Cortex of kidney (tissue), 1 donor: ENCODE measurements at places on chromosomes 2 and 18.

GRCh38 chr2:67453310-67453709 is 56.2 kb downstream of the ETAA1 start:
- no peak for DNase-seq

GRCh38 chr18:59229701-59230443 is 9.9 kb downstream of the GRP start:
- DNase-seq: no peak

- no peak for DNase-seq
Measured at GRCh38 chr2:171522052-171522787, at the start of gene CYBRD1. TSS of gene CYBRD1 (plus strand) at chr2:171522474. CDS start at chr2:171522546, 72 bp downstream.

DNA sequence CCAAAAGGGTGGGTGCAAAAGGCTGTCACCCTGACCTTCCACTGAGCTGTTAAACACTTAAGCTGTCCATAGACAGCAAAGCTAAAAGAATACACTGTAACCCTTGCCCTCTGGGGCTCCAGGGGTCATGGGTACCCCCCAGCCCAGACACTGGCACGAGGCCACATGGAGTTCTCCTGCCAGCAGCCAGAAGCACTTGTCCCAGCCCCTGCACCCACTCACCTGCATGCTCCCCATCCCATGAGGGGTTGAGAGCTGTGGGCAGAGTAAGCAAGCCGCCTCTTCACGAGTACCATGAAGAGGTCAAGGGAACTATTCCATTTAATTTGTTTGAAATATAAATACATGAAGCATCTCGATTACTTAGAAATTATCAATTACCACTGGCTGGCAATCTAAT is 867.1 kb upstream of the ZEB2 start:
- DNase-seq: no peak

DNA sequence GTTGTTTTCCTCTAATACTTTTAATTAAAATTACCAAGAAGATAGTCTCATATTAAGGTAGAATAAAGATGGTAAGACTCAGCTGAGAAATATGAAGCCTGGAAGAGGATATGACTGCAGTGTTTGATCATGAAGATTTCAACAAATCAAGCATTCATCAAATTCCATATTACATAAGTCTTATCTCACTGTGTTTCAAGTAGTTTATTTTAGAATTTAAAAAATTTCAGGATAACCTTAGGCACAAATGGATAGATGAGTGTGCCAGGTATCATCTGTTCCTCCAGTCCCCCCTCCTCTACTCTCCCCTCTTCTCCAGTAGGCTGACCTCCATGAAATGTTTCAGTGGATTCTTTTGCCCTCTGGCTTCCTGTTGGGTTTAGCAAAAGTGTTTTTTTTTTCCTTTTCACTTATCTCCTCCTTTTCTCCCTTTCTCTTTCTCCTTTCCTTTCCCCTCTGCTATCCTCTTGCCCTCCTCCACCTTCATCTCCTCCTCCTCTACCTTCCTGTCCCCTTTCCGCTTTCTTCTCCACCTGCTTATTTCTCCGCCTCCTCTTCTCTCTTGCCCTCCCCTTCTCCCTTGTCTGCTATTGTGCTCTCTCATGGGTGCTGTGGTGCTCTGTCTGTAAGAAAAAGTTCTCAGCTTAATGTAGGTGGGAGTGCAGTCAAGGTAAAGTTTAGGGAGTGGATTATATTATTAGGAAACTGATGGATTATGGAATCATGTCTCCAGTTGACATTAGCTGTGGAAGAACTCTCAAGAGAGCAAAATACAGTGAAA is 72.8 kb downstream of the ABI2 start:
- DNase-seq: no peak

DNA sequence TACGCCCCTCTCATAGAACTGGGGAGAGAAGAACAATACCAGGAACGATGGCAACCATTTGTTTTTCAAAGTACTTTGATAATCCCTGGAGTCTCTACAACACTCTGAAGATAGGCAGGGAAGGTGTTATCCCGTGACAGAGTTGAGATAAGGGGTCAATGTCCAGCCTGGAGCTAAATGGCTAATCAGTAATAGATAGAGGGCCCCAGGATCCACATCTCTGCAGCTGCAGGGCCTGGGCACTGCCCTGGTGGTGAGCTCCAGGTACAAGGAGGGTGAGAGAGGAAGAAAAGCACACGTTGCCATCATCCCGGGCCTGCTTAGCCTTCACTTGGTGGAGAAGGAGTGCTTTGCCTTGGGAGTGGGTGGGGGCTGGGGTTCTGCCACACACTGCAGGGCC is 260.6 kb downstream of the PRKCE start:
- no peak for DNase-seq

- DNase-seq: no peak
Measured at GRCh38 chr2:128803222-128803621, 484.6 kb upstream of the HS6ST1 start.

DNA sequence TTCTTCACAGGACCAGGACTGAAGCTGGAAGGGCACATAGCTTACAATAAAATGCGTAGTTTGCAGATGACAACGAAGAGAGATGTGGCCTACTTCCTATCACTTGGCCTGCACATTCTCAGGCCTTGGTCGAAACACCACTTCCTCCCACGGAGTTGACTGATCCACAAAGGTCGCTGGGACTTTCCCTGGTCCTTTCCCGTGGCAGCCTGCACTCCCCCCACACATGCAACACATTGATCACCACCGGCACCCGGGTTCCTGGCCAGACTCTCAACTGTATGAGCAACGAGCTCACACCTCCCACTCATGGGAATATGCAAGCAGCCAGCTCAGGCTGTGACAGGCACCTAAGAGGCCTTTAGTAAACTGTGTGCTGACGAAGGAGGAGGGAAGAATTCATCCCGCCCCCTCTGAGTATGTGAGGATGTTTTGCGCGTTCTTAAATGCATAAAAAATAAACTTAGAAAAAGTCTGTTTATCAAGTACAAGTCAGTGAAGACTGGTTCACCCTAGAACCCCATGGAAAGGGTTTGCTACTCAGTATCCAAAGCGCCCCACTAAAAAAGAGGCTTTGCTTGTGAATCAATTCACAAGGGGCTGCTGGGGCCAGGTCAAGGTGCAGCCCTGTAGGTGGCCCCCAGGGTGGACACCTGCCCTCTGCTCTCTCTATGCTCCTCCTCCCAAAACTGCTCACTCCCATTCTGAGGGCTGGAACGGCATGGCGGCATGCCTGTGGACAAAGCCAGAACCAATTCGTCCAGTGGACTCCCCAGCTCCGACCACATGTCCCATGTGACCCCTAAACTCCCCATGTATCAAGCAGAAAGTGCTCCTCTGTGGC is 154.3 kb downstream of the EIPR1 start:
- no peak for DNase-seq

DNA sequence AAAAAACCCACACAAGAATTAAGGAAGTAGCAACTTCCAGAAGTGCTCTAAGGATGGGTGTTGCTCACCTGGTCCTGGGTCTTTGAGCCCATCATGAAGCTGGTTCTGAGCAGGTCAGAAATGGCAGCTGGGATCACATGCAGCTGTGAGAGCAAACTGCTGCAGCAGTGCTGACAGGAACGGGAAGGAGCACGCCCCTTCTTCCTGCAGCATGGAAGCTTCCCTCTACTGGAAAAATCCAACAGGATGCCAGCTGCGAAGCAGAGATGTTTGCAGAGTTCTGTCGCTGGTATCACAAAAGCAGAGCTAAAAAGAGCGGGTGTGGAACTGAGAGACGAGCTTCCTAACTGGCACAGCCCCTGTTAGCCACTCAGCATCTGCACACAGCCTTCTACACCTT is 33.7 kb downstream of the EIF4E2 start:
- no peak for DNase-seq

GRCh38 chr2:55223958-55224760 is 7.9 kb downstream of the CLHC1 start:
- no peak for DNase-seq

DNA sequence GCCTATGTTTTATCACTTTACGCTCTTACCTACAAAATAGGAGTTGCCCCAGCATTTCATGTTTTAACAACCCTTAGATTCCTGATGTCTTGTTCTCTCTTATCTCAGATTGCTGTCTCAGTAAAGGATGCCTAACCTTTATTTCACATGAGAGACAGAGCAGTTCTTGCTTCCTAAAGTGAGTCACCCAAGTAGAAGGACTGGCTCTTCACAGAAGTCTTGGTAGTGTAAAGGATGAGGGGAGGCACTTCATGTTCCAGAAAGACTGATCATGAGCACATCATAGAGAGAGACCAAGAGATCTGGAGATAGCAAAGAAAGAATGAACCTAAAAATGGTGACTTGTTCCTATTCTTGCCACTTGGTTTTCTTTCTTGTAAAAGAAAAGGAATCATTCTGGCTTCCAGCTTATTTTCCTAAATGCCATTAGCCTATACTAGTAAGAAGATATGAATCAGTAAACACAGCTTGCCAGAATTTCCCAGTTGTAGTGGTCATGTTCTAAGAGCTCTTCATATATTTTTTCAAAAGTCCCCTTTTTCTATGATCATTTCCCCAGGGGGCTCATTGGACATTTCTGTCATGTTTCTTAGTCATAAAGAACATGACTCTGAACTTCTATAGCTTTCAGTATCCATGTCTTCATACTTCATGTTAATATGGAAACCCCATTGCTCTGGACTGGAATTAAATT is 54.9 kb downstream of the MAPRE2 start:
- no peak for DNase-seq

GRCh38 chr2:144596073-144596871 is 76.4 kb upstream of the ZEB2 start:
- DNase-seq: no peak

GRCh38 chr2:194004590-194005206 is 1652.3 kb upstream of the SLC39A10 start:
- no peak for DNase-seq

GRCh38 chr2:129481306-129482219 is 497.9 kb upstream of the RAB6C start:
- no peak for DNase-seq

DNA sequence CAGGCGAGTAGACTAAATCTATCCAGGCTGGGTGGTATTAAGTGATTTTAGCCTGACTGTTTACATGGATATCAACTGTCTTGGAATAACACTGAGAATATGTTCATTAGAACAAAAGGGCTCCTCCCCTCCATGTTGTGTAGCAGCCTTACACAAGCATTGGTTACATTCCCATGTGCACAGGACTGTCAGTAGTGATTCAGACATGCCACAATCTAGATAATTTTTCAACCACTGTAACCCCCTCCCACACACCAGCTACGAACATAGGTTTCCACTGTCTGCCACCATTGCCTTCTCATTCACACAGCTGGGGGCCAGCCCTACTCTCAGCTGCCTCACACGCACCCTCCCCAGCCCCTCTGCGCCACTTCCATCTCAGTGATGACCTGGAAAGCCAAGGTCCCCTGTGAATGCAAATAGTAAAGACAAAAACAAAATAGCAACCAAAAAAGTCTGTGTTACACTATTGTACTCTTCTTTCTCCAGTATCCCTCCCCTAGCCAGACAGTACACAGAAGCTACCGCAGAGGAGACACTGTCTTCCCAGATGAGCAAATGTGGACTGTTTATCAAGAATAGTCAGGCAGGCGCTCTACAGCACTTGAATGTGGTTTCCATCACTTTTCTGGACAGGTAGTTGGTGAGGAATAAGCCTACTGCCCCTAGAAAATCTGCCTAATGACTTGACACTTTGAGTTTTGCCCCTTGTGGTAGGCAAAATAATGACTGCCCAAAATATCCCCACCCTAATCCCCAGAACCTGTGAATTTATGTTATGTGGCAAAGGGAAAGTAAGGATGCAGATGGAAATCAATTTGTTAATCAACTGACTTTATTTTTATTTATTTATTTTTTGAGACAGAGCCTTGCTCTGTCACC is 27.9 kb upstream of the TYMS start:
- no peak for DNase-seq

GRCh38 chr18:23578891-23579653 is 7.2 kb downstream of the NPC1 start:
- DNase-seq: no peak

DNA sequence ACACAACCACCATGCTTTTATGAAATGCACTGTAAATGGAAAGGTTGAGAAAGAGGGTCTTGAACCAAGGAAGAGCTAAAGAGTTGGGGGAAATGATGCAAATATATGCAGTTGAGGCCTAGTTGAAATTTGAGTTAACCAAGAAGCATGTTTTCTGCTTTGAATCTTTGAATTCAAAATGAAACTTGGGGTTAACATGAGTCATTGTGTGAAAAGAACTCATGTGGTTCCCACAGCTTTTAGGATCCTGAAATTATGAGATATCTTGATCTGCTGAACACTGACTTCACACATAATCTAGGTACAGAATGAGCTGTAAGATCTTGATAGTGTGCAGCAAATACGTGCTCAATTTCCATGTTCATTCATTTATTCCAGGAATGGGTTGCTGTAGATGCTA is 422.9 kb upstream of the TRIB2 start:
- DNase-seq: no peak

GRCh38 chr2:7115364-7115763 is 198.2 kb downstream of the RNF144A start:
- no peak for DNase-seq

DNA sequence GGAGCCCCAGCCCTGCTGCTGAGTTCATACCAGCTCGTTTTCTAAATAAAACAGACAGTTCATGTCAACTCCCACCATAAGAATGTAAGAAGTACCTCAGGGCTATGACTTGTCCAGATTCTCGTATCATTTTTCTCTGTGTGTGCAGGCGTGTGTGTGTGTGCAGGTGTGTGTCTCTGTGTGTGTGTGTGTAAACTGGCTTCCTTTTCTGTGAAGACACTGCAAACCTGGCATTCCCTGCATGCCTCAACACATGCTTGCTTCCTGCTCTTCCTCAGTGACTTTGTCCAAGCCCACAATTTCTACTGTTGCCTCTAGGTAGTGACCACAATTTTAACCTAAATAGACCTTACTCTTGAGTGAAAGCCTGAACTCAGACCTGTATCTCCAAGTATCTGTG is 879.0 kb downstream of the SLC4A3 start:
- DNase-seq: no peak

- no peak for DNase-seq
Measured at GRCh38 chr2:157413326-157414035, 30.4 kb downstream of the CYTIP start.

- DNase-seq: no peak
Measured at GRCh38 chr2:149622343-149622742, 34.8 kb upstream of the MMADHC start.

- no peak for DNase-seq
Measured at GRCh38 chr2:1791685-1792435, 47.5 kb upstream of the PXDN start.

DNA sequence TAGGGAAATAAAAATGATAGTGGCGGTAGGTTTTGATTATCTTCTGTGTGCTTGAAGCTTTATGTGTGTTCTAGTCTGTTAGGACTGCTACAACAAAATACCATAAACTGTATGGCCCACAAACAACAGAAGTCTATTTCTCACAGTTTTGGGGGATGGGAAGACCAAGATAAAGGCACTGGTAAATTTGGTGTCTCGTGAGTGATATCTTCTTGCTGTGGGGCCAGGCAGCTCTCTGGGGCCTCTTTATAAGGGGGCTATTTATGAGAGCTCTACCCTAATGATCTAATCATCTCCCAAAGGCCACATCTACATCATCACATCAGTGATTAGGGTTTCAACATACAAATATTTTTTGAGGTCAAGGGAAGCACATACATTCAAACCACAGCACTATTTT is 86.8 kb upstream of the SPHKAP start:
- DNase-seq: no peak

DNA sequence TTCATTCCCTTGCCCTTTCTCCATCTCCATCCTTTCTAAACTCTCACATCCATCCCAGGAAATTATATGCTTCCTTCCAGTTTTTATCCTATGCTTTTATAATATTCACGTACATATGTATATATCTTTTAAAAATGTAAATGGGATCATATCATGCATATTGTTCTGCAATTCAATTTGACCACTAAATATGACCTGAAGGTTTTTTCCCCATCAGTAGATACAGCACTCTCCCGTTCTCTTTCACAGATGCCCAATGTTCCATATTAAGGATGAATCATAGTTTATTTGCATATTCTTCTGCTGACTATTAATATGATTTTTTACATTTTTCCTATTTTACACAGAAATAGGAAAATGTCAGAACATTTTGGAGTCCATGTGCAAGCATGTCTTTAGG is 213.3 kb upstream of the PARD3B start:
- DNase-seq: no peak
